ENCODE measurements at places on chromosomes 13 and 19.

DNA sequence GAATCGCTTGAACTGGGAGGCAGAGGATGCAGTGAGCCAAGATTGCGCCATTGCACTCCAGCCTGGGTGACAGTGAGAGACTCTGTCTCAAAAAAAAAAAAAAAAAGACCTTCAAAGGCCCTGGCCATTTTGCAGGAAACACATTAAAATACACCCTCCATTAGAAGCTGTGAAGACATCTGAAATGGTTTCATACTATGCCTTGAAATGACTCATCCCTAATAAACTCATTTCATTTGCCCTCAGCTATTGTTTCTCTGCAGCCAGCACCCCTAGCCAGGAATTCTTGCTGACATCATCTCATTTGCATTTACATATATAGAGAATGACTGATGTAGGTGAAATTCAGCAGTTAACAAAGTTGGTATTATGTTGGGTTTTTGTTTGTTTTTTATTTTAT, 8.7 kb downstream of the EML2 start:
- DNase-seq, result no peak

DNA sequence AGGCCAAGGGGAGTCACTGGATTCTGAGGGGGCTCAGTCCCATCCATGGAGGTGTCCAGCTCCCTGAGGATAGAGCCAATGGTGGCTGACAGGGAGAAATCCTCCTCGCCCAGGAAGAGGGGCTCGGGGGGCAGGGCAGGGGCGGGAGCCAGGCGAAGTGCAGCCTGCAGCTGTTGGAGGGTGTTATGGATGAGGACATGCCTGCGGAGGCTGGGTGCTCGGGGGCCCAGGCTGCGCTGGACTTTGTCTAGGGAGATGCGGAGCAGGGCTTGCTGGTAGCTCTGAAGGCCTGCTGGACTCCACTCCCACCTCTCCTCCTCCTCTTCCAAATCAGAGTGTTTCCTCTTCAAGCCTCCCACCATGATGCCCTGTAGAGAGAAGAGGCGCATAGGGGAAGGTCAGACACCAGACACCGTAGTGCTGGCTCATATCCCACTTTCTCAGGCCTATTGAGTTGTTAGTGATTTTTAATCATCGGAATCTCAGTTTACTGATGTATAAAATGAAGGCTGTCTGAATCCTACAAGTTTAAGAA, 2.3 kb downstream of the SERTAD3 start:
- DNase-seq, result no peak

GRCh38 chr13:105502193-105502592, 1033.3 kb downstream of the EFNB2 start:
- no peak for DNase-seq

DNA sequence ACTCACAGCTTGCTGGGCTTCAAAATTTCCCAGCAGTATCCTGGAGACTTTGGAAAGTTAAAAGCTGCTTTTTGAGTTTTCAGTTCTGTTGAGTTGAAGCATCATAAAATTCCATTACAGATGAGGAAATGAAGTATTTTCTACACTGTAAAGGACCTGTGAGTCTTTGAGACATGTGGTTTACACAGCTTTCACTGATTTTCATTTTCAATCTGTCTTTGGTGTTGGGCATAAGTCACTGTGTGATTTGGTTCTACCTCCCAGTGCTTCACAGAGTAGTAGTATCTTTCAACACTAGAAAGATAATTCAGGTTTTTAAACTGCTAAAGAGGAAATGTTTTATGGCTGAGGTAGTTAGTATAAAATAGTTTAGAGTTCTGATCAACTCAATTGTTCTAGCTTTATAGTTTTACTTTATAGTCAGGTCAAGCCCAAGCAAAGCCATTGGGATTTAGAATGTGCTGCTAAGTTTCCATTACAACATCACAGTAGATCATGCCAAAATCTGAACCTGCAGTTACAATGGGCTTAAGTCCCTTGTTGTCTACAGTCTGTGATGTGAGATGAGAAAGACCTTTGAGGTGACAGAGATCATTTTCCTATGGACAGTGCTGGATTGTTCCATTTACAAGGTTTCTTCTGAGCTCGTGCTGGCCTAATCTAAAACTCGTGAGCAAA, 161.6 kb downstream of the FLT1 start:
- DNase-seq, result no peak

DNA sequence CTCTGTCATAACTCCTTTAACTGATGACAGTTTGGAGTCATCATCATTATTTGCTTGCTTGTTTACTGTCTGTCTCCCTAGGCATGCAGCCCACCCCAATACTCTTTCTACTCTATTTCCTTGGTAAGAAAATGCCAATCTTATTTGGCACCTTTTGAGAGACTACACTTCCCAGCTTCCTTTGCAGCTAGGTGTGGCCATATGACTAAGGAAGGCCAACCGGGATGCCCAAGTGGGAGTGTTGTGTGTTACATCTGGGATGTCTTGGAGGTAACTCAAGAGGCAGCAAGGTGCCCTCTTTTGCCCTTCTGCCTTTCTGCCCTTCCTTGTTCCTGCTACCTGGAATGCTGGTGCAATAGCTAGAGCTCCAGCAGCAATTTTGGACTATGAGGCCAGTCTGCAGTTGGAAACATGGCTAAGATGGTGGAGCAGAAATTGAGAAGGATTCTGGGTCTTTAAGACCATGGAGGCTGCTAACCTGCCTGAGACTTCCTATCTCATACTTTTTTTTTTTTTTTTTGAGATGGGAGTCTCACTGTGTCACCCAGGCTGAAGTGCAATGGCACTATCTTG, 27.5 kb downstream of the C19orf81 start:
- DNase-seq, result no peak

GRCh38 chr13:39599012-39599411, 4.0 kb downstream of the LHFPL6 start:
- DNase-seq, result no peak

All from activated T-cell treated with anti-CD3 and anti-CD28 coated beads for 48 hours (primary cell).